Activated B cell treated with CpG ODN at 0.5 μM for 24 hours (primary cell): ENCODE measurements at places on chromosomes 6 and 20. TPM values are rescaled to one million over a fixed set of nuclear protein-coding genes. Genes with fewer than 3 reads are reported as not detected.

The TPX2 gene
- 2.2 and 2.8 TPM in 2 replicates for total RNA-seq

The ZNF831 gene
- 3.2 and 4.0 TPM in 2 replicates for total RNA-seq

The TMEM200A gene
- total RNA-seq: 0.69 and 1.1 TPM in 2 replicates

The CAGE1 gene
- 0.07 and 0.20 TPM in 2 replicates for total RNA-seq

The DXO gene
- total RNA-seq: 23.7 and 29.4 TPM in 2 replicates

The CLPSL2 gene
- not detected in 2 replicates for total RNA-seq

The WFDC12 gene
- not detected in 2 replicates for total RNA-seq

The SLX4IP gene
- 7.4 and 8.6 TPM in 2 replicates for total RNA-seq

The RSPH4A gene
- 0.39 and 0.40 TPM in 2 replicates for total RNA-seq
